Vagina (tissue), 2 donors: ENCODE measurements at places on chromosomes 6 and 20.

DNA sequence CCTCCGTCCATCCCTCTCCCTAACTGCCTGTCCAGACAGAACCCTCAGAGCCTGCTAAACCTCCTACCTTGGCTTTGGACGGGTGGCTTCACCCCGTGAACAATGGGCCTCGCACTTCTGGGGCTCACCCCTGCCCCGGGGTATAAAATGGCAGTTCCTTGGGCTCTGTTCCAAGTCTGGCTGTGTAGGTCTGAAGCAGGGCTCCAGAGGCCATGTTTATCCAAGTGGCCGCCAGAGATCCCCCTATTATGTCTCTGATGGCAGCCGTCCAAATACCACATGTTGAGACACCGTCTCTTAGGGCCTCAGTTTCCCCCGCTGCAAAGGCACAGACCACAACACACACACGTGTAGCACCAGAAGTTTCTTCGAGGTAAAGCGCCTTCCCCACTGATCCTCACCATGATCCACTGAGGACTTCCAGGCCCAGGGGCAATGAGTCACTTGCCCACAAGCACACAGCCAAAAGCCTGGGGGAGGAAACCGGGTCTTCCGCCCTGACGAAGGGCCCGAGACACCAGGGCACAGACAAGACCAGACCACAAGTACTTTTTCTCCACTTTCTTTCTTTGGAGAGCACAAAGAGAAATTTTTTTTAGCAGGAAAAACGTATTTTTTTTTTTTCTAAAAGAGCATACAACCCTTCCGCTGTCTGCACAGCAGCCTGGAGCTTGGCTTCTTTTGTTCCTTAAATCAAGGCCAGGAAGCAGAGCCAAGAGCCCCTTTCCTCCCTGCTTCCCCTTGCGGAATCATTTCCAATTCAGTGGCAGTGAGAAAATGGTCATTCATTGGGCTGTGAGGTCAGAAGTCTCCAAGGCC is 11.8 kb downstream of the CPNE5 start:
- no peak for DNase-seq

GRCh38 chr20:36482044-36482473 is 59.3 kb upstream of the MYL9 start:
- DNase-seq, result no peak

DNA sequence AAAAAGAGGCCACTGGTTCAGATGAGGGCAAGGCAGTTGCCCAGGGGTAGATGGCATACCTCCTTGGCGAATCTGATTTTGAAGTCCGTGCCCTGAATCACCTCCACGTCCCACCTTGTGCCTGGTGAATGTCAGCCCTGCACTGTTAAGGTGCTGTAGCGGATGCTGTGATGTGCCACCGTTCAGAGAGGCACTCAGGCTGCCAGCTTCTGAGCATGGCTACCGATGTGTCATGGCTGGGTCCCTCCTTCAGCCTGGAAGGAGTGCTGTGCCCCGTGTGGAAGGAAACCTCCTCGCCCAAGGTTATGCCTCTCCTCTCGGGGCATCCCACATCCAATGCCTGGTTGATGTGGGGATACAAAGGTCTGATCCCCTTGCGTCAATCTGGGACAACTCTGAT is 43.6 kb downstream of the UST start:
- no peak for DNase-seq

DNA sequence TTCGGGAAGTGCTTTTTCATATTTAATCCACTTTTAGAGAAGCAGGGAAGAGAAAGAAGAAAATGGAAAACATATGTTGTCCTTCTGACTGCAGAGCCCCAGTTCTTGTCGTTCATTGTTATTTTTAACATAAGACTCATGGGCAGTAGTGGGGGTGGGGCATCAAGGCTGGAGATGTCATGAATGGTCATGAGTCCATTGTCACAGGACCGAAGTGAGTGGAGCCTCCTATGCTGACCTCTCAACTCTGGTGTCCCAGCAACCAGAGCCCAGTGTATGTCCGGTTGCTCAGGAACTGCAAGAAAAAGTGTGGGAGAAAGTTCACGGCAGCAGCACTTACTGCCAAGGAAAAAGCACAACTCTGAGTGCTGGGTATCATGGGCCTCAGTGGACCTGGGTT is 108.6 kb downstream of the BANF2 start:
- no peak for DNase-seq
